ENCODE measurements at places on chromosomes 13 and 19. TPM values are rescaled to one million over a fixed set of nuclear protein-coding genes. Genes with fewer than 3 reads are reported as not detected.

- DNase-seq, result no peak
Observed at GRCh38 chr19:38990949-38991697, 15.6 kb upstream of the FBXO17 start.

- DNase-seq, result no peak
Observed at GRCh38 chr19:34179066-34179465, 6.8 kb downstream of the LSM14A start.

- DNase-seq, result no peak
Observed at GRCh38 chr13:40215311-40215710, 451.1 kb downstream of the FOXO1 start.

DNA sequence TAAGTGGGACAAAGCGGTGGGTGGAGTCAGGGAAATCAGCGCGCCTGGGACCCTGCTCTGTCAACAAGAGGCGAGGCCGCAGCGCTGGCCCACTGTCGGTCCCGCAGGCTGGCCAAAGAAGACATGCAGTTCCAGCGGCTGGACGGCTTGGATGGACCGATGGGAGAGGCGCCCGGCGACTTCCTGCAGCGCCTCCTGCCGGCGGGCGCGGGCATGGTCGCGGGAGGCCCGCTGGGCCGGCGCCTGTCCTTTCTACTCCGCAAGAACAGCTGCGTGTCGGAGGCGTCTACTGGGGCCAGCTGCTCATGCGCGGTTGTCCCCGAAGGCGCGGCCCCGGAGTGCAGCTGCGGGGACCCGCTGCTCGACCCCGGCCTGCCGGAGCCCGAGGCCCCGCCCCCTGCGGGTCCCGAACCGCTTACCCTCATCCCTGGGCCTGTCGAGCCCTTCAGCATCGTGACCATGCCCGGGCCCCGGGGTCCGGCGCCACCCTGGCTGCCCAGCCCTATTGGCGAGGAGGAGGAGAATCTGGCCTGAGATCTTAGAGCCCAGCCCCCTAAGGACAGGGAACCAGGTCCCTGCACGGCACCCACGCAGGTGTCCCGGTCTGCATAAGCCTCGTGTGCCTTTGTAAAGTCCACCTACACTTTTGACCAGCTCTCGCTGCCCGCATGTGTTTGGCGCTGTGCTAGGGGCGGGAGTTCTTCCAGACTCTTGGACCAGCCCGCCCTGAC is 6.1 kb downstream of the BEST2 start:
- DNase-seq, result peak; percentile 39

The ZNF580 gene
- 17.2 TPM for polyA plus RNA-seq

The LAIR1 gene
- 42.4 TPM for polyA plus RNA-seq

Data from CD4-positive, CD25-positive, alpha-beta regulatory T cell (primary cell).